ENCODE measurements at places on chromosomes 2 and 18.

- DNase-seq, result no peak
Observed at GRCh38 chr2:147479358-147479757, 365.5 kb upstream of the ACVR2A start.

GRCh38 chr2:52895726-52896340, 871.8 kb upstream of the CHAC2 start:
- DNase-seq, result no peak

DNA sequence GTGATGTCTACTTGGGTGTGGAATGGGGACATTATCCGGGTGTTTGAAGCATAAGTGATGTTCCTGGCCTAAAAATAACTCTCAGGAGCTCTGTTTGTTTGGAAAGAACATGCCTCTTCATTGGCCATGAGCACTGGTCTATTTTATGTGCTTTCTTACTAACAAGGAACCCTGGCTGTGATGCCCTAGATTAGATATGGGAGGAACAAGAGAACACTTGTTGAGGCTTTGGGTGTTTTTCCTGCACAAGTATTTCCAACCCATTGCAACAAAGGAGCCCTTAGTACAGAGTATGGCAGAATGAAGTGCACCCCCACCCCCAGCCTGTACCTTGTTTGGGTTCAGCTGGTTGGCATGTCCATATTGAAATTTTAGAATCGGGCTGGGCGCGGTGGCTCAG, 95.9 kb downstream of the SLC4A3 start:
- DNase-seq, result no peak

DNA sequence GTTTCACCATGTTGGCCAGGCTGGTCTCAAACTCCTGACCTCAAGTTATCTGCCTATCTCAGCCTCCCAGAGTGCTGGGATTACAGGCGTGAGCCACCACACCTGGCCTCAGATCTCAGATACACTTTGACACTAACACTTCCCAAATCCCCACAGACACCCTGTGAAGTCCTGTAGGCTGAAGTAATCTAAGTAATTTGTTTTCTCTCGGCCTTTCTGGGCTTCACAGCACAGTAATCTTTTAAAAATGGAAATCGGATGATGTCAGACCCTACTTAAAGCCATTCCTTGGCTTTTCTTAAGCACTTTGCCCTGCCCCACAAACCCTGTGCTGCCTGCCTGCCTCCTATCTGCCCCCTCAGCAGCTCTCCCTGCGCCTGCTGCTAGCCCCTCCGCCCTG, 16.2 kb downstream of the ATIC start:
- DNase-seq, result no peak

GRCh38 chr2:218960309-218961165, 1.1 kb downstream of the CDK5R2 start:
- DNase-seq, result no peak

DNA sequence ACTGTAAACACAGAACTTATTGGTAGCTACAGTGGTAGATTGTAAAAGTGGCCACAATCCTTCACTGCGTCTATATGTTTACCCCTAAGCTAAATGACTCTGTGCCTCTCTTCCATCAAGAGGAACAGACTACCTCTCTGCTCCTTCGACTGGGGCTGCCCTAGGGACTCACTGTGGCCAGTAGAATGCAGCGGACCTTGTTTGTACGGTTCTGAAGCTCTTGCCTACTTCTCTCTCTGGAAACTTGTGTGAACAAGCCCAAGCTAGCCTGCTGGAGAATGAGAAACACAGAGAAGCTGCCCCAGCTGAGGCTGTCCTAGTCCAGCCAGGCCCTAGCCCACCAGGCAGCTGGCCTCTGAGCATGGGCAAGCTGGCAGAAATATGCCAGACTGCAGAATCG, 140.8 kb upstream of the SLC1A4 start:
- DNase-seq, result no peak

- DNase-seq, result no peak
Observed at GRCh38 chr2:7931808-7932207, 750.0 kb upstream of the ID2 start.

- no peak for DNase-seq
Observed at GRCh38 chr2:109433486-109433885, 180.3 kb downstream of the SEPTIN10 start.

GRCh38 chr2:217643789-217644301, 358.9 kb downstream of the TNS1 start:
- no peak for DNase-seq

GRCh38 chr2:132752421-132753206, 82.6 kb upstream of the LYPD1 start:
- no peak for DNase-seq

- no peak for DNase-seq
Observed at GRCh38 chr18:3380384-3380961, 69.5 kb upstream of the TGIF1 start.

DNA sequence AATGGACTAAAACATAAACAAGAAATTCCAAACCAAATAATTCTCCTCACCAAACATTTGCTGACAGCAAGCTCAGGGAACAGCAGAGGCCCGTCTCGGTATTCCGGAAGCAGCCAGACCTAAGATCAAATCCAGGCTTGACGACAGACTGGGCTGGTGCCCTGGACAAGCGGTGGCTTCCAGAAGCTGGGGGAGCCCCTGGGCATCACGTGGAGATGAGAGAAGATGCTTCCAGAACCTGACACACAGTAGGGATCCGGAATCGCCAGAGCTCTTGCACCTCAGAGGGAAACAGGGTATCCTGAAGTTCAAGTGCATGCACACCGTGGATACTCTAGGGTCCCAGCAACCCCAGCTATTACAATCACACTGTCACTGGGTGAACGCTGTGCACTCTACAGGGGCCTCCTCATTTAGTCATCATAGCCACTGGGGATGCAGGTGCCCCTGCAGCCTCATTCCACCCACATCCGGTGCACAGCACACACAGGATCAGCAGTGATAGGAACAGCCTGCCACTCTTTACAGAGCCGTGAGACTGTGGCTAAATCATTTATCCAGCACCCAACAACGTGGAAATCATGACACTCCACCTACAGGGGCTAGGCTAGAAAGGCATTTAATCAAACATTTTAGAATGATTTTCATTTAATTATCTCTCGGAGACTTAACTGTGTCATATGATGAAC, 102.6 kb downstream of the HDAC4 start:
- no peak for DNase-seq

DNA sequence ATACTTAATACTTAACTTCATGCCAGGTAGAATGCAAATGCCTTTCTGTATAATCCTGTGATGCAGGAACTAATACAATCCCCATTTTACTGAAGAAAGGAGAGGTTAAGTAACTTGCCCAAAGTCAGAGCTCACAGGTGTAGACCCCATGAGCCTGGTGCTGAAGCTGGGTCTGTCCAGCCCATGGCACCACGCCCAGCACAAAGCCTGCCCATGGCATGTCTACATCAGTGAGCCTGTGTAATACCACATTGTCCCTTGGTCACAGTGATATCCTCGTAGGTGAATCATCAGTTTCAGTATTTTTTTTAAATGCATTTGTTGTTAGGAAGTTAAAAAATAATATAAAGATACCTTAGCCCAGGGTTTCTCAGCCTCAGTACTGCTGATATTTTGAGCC, 69.9 kb upstream of the MCFD2 start:
- peak; percentile 55 for DNase-seq

DNA sequence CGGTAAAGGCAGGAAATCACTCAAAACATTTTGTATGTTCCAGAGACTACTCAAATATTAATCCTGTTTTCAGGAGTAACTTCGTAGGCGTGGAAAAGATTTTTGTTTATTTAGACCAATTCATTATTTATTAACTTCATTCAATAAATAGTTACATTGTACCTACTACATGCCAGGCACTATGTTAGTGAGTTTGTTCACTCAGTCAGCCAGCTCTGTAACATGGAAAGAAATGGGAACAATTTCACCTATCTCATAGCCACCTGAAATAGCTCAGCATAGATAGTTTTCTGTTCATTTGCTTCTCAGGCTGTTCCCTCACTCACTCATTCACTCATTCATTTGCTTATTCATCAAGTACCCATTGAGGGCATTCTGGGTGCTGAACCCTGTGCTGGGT, 34.6 kb downstream of the TTC39C start:
- DNase-seq, result no peak

DNA sequence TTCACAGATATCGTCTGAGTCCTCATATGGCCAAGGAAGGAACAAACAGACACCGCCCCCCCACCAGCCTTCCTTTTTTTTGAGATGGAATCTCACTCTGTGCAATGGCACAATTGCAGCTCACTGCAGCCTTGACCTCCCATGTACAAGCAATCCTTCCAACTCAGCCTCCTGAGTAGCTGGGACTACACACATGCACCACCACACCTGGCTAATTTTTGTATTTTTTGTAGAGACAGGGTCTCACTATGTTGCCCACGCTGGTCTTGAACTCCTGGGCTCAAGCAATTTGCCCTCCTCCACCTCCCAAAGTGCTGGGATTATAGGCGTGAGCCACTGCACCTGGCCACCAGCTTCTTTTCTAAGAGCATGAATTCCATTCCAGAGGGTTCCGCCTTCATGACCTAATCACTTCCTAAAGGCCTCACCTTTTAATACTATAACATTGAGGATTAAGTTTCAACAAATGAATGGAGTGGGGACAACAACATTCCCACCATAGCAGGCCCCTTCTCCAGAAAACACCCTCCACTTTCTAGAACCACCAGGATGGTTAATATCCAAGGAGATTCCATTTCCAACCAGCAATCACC, 2.2 kb upstream of the TMBIM1 start:
- DNase-seq, result no peak

DNA sequence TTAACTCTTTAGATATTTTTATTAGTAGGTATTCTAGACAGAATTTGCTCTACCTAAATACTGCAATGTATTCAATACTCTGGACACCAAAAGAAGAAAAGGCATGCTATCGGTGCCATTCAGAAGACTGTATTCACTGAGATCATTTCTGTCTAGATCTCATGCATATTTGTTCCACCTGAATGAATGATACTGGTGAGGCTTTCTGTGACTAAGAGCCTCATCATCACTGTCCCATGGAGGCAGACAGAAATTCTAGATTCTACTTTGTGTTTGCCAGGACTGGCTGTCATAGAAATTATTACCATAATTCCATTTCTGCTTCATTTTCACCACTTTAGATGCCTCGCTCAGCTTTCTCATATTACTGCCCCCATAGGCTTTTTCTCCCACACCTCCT, 340.7 kb downstream of the MBD2 start:
- DNase-seq, result no peak

DNA sequence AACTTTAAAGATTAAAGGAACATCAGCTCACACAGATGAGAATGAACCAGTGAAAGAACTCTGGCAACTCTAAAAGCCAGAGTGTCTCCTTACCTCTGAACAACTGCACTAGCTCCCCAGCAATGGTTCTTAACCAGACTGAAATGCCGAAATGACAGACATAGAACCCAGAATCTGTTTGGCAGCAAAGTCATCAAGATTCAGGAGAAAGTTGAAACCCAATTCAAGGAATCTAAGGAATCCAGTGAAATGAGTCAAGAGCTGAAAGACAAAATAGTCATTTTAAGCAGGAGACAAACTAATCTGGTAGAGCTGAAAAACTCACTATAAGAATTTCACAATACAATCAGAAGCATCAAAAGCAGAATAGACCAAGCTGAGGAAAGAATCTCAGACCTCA, 72.0 kb downstream of the STRADB start:
- DNase-seq, result peak; percentile 46

GRCh38 chr2:224954980-224955379, 87.3 kb downstream of the DOCK10 start:
- no peak for DNase-seq

- no peak for DNase-seq
Observed at GRCh38 chr2:176122052-176122682, 352 bp upstream of the HOXD9 start.

DNA sequence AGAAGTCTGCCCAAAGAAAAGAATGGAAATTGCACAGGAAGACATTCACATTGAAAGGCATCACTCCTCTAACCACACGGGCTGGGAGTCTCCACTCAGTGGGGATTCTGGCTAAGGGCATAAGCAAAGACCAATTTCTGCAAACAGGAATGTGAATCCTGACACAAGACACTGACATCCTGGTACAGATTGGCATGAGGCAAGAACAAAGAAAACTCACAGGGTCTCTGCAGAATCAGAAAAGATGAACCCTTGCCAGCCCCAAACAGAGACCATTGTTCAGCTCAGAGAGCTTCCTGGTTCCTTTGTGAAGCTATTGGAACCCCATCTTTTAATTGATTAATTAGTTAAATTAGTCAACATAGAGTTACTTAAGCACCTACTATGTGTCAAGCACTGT, 82.3 kb downstream of the UPP2 start:
- no peak for DNase-seq

- DNase-seq, result no peak
Observed at GRCh38 chr2:54574107-54574859, 118.2 kb downstream of the SPTBN1 start.

GRCh38 chr18:36745219-36745975, 83.4 kb downstream of the TPGS2 start:
- no peak for DNase-seq

- no peak for DNase-seq
Observed at GRCh38 chr2:85564144-85564563, 2.9 kb upstream of the GGCX start.

GRCh38 chr2:48209214-48209885, 303.1 kb upstream of the FBXO11 start:
- peak; percentile 63 for DNase-seq

GRCh38 chr2:232395586-232395985, 11.1 kb upstream of the ALPG start:
- no peak for DNase-seq

GRCh38 chr2:10620481-10620880, 69.3 kb downstream of the NOL10 start:
- peak; percentile 82 for DNase-seq

GRCh38 chr2:60963190-60963589, 54.3 kb upstream of the PEX13 start:
- no peak for DNase-seq

- no peak for DNase-seq
Observed at GRCh38 chr2:143877056-143877455, 642.9 kb downstream of the ZEB2 start.

DNA sequence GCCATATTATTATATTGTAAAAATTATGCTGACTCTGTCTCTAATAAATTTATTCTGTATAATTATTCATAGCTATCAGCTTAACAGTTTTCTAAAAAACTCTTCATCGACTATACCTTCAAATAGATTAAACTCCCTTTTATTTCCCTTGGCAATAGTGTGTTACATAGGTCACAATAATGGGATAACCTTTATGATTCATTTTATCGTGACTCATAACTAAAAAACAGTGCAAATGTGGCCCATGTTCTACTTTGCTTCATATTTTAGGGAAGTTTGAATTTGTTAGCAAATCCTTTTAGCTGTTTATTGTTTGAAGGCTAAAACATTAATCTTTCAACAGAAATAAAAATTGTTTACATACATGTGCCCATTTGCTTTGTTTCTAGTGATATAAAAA, 783.2 kb upstream of the CDH2 start:
- DNase-seq, result peak; percentile 7

GRCh38 chr2:157124731-157125130, 132.8 kb upstream of the GALNT5 start:
- DNase-seq, result no peak

GRCh38 chr2:12502759-12503158, 214.0 kb upstream of the TRIB2 start:
- DNase-seq, result peak; percentile 94

GRCh38 chr2:106113361-106113966, 80.6 kb downstream of the UXS1 start:
- no peak for DNase-seq
